ENCODE measurements at places on chromosomes 1 and 21.

- DNase-seq, result no peak
Measured at GRCh38 chr1:117612517-117613248, 6.8 kb downstream of the TENT5C start.

- DNase-seq, result no peak
Measured at GRCh38 chr1:223183268-223183862, 40.3 kb upstream of the TLR5 start.

- no peak for DNase-seq
Measured at GRCh38 chr21:32426592-32427051, 14.1 kb downstream of the EVA1C start.

DNA sequence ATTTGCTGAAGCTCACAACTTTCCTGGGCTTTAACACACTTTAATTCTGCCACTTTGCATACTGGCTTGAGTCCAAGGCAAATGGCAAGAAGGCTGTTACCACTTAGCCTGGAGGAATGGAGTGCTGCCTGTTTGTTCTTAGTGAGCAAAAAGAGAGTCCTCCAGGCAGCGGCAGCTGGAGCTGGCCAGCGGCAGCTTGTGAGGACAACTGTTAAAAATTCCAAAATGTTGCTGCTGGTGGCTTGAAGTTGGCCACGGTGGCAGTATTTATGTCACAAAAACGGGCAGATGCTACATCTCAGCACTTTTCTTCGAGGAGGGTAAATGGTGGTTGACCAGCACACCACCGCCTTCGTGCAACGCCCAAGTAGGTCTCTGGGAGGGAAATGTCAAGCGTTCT lies 27.3 kb downstream of the STPG1 start:
- peak; percentile 80 for DNase-seq

DNA sequence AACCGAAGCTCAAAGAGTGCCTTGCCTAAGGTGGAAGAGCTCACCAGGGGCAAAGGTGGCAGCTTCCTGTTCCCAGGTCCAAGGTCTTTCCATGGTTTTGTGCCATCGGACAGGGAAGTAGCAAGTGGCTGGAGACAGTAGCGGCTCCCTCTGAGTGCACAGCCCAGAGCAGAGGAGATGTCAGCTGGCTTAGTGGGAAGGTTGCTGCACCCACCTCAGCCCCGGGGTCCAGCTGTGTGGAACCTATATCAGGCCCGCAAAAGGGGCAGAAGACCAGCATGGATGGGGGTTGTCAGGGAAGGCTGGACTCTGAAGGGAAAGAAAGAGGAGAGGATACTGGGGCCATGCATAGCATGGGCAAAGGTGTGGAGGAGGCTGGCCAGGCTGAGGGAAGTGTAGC lies 6.8 kb downstream of the IKBKE start:
- DNase-seq, result no peak

DNA sequence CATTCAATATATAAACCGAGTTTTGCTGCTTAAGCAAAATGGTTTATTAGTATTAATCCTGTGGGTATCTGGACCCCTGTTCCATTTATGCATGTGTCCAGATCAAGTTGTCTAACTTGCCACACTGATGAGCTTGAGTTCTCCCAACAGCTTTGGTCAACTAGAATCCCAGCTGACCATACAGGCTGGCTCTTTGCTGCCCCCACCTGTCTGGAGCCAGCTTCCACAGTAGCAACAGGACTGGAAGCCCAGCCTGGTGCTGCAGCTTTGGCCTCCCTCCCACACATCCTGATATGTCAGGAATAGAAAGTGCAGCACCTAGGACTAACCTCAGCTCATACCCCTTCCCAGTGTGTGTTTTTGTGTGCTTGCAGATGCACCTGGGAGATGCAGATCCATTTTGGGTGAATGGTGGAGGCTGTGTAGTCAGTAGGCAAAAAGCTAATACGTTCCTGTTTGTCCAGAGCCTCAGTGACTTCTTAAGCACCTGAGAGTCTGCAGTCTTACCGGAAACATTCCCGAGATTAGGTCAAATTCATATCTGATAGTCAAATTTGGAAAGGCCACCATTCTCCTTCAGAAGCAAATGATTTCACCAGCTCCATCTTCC lies 40.9 kb upstream of the BEND5 start:
- no peak for DNase-seq

- DNase-seq, result peak; percentile 81
Measured at GRCh38 chr1:21607549-21608529, 61.3 kb downstream of the RAP1GAP start.

DNA sequence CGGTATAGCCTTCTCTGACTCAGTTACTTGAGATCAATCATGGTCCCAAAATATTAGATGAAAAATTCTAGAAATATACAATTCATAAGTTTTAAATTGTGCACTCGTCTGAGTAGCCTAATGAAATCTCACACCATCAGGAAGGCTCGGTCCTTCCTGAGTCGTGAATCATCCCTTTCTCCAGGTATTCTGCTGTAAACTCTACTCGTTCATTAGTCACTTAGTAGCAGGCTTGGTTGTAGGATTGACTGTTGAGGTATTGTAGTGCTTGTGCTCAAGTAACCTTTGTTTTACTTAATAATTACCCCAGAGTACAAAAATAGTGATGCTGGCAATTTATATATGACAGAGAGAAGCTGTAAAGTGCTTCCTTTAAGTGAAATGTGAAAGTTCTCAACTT lies 238.7 kb downstream of the OLFM3 start:
- DNase-seq, result no peak

GRCh38 chr21:32248571-32249461 lies 30.0 kb downstream of the MIS18A start:
- no peak for DNase-seq

DNA sequence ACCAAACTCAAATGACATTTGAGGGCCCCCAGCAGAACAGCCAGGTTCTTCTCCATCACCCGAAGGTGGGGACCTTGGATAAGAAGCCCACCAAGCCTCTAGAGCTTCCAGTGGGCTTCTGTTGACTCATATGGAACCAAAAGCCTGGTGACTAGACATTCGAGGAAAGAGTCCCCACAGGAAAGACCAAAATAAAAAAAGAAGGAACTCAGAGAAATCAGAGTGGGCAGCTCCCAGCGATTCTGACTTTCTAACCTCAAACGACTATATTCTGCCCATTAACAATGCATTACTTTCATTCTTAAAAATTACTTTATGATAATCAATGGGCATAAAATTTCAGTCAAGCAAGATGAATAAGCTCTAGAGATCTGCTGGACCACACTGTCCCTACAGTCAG lies 9.6 kb upstream of the CHIT1 start:
- DNase-seq, result no peak

GRCh38 chr1:228109962-228110488 lies 926 bp upstream of the MRPL55 start:
- no peak for DNase-seq

GRCh38 chr1:84442256-84442655 lies 36.8 kb upstream of the RPF1 start:
- DNase-seq, result peak; percentile 35
